Aortic smooth muscle cell (primary cell): ENCODE measurements at places on chromosomes 16 and 17. TPM values are rescaled to one million over a fixed set of nuclear protein-coding genes. Genes with fewer than 3 reads are reported as not detected.

The SLC6A2 gene
- not detected in 2 replicates for total RNA-seq

The SLC47A1 gene
- 1.5 and 3.4 TPM in 2 replicates for total RNA-seq

The TMC7 gene
- total RNA-seq = 0.87 and 1.1 TPM in 2 replicates

The FOXN1 gene
- total RNA-seq = not detected in 2 replicates

The MPP2 gene
- total RNA-seq = 2.0 and 2.3 TPM in 2 replicates

The LCMT1 gene
- total RNA-seq = 35.6 and 56.3 TPM in 2 replicates

The CD300LB gene
- total RNA-seq = not detected in 2 replicates

The CA4 gene
- total RNA-seq = 0.25 TPM in 1 of 2 replicates, not detected in the other

The EFTUD2 gene
- 87.9 and 100 TPM in 2 replicates for total RNA-seq

The ZNF598 gene
- 9.6 and 12.3 TPM in 2 replicates for total RNA-seq

The PITPNM3 gene
- total RNA-seq = 2.3 and 2.5 TPM in 2 replicates

The PRSS8 gene
- total RNA-seq = not detected in 2 replicates

The SLC13A5 gene
- not detected in 2 replicates for total RNA-seq

The ORAI3 gene
- total RNA-seq = 31.3 and 38.6 TPM in 2 replicates

The COPZ2 gene
- 147 and 185 TPM in 2 replicates for total RNA-seq

The CDH1 gene
- total RNA-seq = under 0.01 TPM in 1 of 2 replicates, not detected in the other

The KRT38 gene
- total RNA-seq = not detected in 2 replicates

The CEP295NL gene
- total RNA-seq = 2.1 and 5.0 TPM in 2 replicates

The TTYH2 gene
- total RNA-seq = 0.93 and 1.7 TPM in 2 replicates

The DPEP2 gene
- not detected in 2 replicates for total RNA-seq

The MRM1 gene
- 2.2 and 3.4 TPM in 2 replicates for total RNA-seq

The NPIPB6 gene
- 1.2 and 1.3 TPM in 2 replicates for total RNA-seq

The KIF2B gene
- not detected in 2 replicates for total RNA-seq

The PIK3R5 gene
- 0.26 TPM in 1 of 2 replicates, not detected in the other for total RNA-seq

The HBA1 gene
- total RNA-seq = not detected in 2 replicates

The RRAD gene
- 3.2 and 7.7 TPM in 2 replicates for total RNA-seq

The TEX14 gene
- total RNA-seq = under 0.01 TPM in 2 replicates

The CHRNE gene
- 0.19 and 0.26 TPM in 2 replicates for total RNA-seq

The RCVRN gene
- total RNA-seq = not detected in 2 replicates

The CCL2 gene
- 41.4 and 103 TPM in 2 replicates for total RNA-seq

The MT1A gene
- 0.44 TPM in 1 of 2 replicates, not detected in the other for total RNA-seq
